NCI-H524 (cell line): ENCODE measurements at places on chromosomes 12 and 14.

DNA sequence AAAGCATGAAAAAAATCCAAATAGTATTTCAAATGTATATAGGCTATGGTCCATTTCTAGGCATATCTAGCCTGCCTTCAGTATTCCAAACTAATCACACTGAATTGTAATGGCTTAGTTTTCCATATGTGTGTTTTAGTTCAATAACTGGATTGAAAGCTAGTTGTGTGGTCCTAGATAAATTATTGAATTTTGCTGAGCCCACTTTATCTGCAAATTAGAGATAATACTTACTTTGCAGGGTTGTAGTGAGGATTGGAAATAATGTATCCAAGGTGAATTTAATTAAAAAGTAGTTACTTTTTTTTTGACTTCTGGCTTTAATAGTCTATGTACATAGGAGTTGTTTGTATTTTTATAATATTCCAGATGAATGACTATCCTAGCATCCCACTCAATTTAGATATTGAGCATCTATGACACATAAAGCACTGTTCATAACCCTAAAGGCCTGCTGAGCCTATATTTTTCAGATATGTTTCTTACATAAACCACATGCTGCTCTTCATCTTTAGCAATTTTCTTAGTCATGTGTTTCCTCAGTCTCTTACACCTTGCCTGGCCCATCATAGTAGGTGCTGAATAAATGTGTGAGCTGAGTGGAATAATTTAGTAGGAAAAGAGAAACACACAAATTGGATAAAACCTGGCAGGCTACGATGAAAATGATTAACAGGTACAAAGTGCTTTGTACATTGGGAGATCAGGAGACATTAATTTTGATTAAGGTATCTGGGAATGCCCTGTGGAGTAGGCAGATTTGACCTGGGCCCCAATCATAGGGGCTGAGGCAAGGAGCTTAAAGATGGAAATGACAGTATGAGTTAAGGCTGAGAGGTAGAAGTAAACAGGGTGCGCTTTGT, 1.1 kb upstream of the ATP23 start:
- no peak for DNase-seq

DNA sequence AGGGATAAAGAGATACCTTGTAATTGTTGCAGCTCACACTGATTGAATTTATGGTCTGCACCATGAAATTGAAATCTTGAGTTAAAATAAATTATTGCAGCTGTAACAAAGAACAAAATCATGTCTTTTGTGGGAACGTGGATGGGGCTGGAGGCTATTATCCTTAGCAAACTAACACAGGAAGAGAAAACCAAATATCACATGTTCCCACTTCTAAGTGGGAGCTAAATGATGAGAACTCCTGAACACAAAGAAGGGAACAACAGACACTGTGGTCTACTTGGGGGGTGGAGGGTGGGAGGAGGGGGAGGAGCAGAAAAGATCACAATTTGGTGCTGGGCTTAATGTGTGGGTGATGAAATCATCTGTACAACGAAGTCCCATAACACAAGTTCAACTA, 22.6 kb downstream of the ERP27 start:
- no peak for DNase-seq

GRCh38 chr12:71474791-71475190, 35.2 kb downstream of the LGR5 start:
- DNase-seq, result peak; percentile 1

DNA sequence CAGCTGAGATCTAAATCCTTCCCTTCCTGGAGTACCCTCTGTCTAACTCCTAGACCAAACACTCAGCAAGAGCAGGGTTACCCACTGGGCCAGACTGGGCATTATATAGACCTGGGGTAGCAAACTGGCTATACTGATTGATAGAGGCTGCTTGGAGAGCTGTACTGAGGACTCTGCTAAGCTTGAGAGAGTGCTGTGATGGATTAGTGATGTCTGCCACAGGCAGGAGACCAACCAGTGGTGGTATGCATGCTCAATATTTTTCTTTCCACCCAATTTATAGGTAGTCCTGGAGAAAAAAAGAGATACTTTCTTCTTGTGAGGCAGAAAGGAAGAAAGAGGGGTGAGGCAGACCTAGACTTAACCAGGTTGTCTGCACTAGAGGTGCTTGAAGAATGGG, 33.3 kb downstream of the DTX1 start:
- no peak for DNase-seq

GRCh38 chr14:81453166-81453766, 53.1 kb upstream of the STON2 start:
- peak; percentile 79 for DNase-seq

- no peak for DNase-seq
These were observed 513.1 kb downstream of the KCNH5 start for GRCh38 chr14:62532181-62532580.

- DNase-seq, result no peak
These were observed 11.9 kb upstream of the KLRB1 start for GRCh38 chr12:9619411-9620179.

- DNase-seq, result peak; percentile 9
These were observed 21.1 kb upstream of the C1S start for GRCh38 chr12:7039403-7039802.

DNA sequence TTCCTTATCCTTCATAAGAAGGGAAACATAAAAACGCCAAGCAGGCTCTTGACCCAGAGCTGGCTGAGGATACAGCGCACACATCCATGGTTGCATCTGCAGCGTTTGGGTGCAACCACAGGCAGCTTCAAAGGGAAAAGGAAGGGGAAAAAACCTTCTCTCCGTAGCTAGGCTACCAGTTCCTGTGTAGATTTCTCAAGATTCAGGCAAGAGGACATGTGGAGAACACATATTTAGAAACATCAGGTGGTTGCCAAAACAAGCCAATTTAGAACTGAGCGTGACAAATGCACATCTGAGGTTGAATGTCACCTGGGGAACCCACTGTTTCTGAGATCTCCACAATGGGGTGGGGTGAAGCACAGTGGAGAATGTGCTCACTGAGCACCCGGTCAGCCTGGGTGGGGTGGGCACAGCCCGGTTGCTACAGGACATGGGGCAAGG, 78.3 kb upstream of the BDKRB2 start:
- DNase-seq, result no peak

DNA sequence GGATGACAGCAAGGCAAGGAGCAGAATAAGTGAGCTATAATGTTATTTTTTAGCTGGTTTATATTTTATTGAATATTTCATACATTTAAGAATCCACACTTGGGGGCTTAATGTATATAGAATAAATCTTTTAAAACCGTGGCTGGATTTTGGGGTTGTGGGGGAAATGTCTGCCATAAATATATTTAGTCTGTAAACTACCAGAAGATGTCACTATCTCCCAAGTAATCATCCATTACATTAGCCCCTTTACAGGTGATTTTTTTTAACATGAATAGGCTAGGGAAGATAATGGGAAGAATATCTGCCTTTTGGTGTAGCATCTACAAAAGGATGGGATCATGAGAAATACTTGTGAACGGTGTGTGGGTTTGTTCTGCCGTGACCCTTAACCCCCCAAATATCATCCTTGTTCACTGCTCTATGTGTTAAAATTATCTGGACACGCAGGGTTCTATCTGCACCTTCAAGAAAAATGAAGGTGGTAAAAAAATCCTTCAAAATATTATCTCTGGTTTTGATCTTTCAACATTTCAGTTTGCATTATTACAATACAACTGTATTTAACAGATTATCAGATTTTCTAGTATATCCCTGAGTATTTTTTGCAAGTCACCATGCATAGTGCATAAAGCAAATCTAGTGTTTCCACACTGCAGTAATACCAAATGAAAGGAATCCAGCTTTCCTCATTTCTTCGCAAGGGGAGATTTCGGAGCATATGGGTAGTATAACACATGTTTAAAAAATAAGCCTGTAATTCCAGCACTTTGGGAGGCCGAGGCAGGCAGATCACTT, 8.0 kb upstream of the SLC17A8 start:
- peak; percentile 1 for DNase-seq

GRCh38 chr12:63387771-63388170, 236.8 kb upstream of the AVPR1A start:
- DNase-seq, result no peak

DNA sequence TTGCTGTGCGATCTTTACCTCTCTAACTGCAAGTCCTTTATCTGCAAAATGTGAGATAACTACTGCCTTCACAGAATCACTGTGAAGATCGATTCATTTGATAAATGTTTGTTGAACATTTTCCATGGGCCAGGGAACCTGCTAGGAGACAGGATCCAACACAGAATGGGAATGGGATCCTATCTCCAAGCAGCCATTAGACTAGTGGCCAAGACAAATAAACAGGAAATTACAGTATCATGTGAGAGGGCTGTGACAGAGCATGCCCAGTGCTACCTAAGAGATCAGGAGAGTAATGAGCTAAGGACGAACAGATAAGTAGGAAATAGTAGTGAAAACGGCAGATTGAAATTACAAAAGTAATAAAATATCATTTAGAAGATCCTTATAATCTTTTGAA, 105.7 kb downstream of the GRIN2B start:
- DNase-seq, result no peak

- DNase-seq, result no peak
These were observed 124.9 kb upstream of the MED13L start for GRCh38 chr12:116402163-116402939.

DNA sequence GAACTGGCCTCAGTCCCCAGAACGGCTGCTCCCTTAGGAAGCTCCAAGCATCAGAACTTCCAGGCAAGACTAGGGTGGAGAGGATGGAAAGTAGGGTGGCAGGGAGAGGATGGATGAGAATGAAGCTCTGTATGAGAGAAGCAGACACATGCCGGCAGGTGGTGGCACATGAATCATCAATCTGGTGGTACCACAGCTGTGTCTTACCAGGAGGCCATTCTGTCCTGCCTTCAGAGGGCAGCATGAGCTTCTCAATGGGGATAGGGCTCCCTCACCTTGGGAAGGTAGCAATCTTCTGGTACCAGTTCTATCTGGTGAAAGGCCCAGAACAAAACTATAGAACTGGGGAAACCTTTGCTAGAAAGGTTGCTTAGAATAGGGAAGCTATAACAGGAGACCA, 55.4 kb upstream of the PYGL start:
- DNase-seq, result no peak

- no peak for DNase-seq
These were observed 83.1 kb upstream of the TSPAN8 start for GRCh38 chr12:71240946-71241345.

- DNase-seq, result no peak
These were observed 642.0 kb downstream of the SLC6A15 start for GRCh38 chr12:84270470-84271140.

DNA sequence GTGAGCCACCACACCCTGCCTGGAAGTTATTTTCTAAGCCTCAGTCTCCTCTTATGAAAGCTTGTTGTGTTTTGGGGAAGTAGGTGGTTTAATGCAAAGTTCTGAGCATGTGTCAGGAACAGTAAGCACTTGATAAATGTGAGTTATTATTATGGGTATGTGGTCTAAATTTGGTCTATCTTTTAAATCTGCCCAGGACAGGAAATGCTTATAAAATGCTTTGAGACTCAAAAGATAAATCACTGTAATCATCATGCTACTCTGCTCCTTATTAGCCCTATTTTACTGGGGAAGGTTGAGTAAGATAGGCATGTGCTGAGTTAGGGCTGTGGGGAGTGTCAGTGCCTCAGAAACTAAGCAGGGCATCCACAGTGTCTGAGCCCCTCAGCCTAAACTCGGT, 13.1 kb upstream of the SRSF5 start:
- DNase-seq, result no peak

DNA sequence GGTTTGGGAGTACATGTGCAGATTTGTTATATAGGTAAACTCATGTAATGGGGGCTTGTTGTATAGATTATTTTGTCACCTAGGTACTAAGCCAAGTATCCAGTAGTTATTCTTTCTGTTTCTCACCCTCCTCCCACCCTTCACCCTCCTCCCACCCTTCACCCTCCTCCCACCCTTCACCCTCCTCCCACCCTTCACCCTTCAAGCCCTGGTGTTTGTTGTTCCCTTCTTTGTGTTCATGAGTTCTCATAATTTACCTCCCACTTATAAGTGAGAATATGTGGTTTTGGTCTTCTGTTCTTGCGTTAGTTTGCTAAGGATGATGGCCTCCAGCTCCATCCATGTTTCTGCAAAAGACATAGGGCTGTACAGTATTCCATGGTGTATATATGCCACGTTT, 58.7 kb upstream of the OR10AD1 start:
- no peak for DNase-seq

GRCh38 chr12:91577586-91578539, 395.2 kb upstream of the DCN start:
- DNase-seq, result no peak

DNA sequence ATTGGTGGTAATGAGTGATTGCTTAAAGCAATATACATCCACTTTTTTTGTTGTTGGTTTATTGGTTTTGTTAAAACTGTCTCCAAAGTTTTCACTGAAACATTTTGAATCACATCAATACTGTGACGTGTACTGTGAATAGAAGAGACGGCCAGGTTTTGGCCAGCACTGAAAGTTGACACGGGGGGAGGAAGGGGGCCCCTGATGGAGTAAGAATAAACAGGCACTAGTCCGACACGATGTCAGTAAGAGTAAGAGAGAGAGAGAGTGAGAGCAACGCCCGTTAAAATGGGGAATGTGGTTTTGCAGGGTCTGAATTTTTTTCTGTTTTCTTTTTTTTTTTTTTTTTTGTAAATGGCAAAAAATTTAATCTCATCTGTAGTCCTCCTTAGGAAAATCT, 14.7 kb downstream of the PEBP1 start:
- no peak for DNase-seq

DNA sequence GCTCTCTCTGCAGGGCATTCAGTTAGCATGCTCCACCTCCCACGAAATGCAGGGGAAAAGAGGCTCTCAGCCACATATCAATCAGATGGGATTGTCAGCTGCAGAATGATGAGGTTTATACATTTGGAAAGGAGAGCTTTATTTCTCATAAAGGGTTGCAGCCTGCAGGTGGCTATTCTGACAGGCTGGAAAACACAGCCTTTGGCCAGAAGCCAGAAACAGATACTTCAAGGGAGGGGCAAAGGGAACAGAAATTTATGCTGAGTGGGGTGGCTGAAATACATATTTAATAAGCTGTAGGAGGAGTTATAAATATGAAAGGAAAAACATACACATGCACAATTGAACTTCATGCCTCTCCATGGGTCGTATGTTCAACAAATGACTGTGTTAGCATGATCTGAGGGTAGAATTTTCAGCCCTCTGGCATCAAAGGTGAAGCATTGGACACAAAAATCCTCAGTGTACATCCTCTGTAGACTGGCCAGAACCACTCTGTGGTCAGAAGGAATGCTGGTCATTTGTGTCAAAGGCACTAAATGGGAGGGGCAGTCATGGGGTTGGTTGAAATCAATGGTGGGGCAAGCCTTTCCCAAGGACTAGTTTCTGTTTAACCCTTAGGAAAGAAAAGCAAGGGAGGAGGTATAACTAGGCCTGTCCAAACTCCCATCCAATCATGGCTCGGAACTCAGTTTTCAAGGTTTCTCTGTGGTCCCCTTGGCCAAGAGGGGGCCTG, 62.4 kb downstream of the TMX1 start:
- DNase-seq, result peak; percentile 77

- DNase-seq, result no peak
These were observed 45.8 kb downstream of the AP5M1 start for GRCh38 chr14:57314396-57315089.

DNA sequence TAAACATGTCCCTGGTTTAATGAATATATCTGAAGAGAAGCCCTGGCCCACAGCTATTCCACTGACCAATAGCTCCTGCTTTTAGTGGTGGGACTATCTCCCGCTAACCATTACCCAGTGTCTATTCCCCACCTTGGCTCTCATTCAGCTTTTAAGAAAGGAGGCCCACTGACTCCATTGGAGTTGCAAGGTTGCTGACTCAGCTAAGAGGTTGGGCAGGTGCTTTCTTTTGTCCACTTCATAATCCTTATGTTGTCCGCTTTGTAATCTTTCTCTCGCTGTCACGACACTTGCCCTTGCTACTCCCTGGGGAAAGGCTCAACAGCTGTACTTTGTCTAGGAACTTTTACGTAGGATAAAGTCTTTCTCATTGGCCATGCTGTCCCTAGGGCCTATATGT, 453.4 kb upstream of the CCDC196 start:
- no peak for DNase-seq
